ENCODE measurements at places on chromosomes 7 and 10. TPM values are rescaled to one million over a fixed set of nuclear protein-coding genes. Genes with fewer than 3 reads are reported as not detected.
A peak's percentile ranks its signal among the peaks of the same experiment; 100 is the strongest.

GRCh38 chr10:75061709-75062505, 49.5 kb upstream of the SAMD8 start:
- no peak for DNase-seq

DNA sequence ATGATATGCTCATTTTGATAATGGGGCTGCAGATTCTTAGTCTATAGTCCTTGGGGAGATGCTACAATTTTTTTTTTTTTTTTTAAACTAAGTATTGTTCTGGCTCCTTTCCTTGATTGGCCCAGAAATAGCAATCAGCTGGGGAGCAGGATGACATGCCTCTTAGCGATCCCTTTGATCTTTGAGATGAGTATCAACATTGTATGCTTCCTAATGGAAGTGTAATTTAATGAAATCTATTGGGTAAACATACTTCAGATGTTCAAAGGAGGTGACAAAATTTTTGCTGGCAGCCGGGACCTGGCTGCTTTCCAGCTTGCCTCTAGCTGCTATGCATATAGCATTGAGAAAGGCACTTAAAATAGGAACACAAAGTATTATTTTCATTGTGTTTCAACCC, 43.5 kb downstream of the VTI1A start:
- no peak for DNase-seq

GRCh38 chr7:107398161-107398560, 71.7 kb upstream of the GPR22 start:
- no peak for DNase-seq

DNA sequence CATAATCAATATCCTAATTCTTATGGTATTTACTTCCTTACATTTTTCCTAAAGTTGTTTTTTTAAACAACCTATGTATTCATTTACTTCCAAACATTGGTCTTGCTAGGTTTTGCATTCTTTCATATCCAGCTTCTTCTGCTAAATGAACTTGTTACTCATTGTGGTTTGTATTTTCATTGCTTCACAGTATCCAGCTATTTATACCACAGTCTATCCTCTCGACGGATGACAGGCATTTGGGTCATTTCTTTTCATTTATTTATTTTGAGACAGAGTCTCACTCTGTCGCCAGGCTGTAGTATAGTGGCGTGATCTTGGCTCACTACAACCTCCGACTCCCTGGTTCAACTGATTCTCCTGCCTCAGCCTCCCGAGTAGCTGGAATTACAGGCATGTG, 66.8 kb downstream of the CCDC6 start:
- DNase-seq = no peak

DNA sequence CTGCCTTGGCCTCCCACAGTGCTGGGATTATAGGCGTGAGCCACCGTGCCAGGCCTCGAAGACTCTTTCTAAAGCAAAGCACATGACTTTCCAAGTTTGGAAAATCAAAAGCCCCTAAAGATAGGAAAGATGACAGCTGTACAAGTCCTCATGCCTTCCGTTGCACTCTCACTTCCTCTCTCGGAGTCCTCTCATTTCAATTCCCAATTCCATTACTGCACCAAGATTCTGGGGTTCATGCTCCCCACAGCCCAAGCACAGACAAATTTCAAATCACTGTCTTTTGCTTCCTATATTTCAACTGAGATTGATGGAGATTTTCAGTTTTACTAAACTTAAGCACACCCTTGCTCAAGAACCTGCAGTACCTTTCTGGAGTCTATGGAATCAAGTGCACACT, 10.9 kb upstream of the PLAU start:
- DNase-seq = no peak

GRCh38 chr7:149624006-149624405, 126.4 kb upstream of the ZNF746 start:
- no peak for DNase-seq

- DNase-seq = no peak
Observed at GRCh38 chr10:112981553-112981952, 31.5 kb downstream of the TCF7L2 start.

DNA sequence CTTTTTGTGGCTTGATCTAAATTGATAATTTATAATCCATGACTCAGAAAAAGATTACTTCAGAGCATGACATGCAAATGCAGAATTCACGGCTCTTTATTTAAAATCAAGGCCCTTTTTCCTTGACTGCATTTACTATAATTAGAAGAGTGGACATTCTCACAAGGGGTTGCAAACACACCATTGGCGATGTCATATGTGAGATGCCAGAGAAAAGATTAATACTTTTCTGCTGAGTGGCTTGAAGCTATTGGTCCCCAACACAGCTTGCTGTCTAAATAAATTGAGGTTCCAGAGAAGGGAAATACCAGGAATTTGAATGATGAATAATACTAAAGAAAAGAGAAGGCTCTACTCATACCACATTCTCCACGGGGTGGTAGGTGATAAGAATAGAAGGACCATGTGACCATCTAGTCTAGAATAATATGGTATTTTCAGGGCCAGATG, 78.7 kb upstream of the ARID5B start:
- DNase-seq = no peak

SRRT gene
- total RNA-seq = 29.5 TPM

DNA sequence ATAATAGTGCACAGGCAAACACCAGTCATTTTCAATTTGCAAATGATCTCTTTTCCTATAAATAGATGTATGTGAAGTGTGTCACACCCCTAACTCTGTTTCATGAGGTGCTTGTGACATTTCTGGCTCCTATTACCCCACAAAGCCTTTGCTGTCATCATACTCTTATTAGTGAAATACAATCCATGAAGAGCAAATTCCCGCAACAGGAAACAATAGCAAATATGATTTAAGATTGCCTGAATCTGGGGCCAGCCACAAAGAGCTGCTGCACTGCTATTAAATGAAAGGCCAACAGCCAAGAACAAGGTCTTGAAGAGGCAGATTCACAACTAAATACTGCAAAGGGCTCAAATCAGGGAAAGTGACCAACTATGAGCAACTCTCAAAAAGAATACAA, 96.3 kb upstream of the CAV2 start:
- DNase-seq = no peak

- DNase-seq = no peak
Observed at GRCh38 chr10:93261961-93262610, 188.4 kb downstream of the CYP26A1 start.

DNA sequence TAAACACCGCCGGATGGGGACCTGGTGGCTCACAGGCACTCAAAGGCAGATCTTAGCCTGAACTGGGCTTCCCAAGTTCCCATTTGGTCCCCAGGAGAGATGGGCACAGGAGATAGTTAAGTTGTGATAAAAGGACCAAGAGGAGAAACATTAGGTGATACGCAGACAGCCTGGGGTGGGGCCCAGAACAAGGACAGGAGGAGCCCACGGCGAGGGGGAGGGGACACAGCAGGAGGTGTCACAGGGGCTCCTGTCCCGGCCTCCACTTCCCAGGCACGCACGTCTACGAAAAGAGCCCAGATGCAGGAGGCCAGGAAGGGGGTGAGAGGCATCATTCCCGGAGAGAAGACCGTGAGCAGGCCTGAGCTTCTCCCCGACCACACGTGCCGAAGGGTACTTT, 16.3 kb upstream of the DNAAF5 start:
- DNase-seq = no peak

- no peak for DNase-seq
Observed at GRCh38 chr10:119039161-119039560, 9.6 kb downstream of the NANOS1 start.

- no peak for DNase-seq
Observed at GRCh38 chr7:70710011-70710480, 421.9 kb upstream of the GALNT17 start.

DNA sequence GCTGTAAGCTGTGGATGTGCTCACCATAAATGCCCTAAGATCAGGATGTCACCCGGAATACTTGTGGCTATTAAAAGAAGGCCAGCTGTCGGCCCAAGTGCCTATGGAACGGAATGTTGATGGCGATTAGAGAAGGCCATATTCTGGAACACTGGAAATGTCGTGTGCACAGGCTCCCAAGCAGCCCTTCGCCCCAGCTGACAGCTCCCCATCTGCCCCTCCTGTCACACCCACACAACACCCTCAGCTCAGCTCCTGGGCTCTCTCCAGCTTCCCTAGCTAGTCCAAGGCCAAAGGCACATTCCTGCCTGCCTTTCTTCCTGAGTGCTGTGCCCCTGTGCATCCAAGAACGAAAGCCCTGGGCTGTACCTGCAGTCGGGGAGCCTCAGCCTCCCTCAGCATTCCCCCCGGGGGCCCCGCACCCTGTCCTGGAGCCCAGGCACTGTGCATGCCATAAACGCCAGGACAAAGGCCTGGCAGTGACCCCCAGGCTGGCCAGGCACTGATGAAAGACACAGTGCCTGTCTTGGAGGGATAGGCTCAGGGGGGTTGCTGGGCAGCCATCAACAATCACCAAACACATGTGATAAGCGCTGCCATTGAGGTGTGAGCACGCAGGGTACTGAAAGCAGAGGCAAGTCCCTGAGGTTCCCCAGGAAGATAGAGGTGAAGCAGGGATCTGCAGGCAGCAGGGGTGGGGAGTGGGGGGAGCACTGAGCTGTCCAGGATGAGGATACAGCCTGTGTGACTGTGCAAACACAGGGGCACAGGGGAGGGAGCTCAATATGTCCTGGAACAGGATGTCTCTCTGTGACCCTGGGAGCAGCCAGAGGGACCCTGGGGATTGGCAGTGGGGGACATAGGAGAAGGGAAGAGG, 3.7 kb upstream of the LDB3 start:
- no peak for DNase-seq

GRCh38 chr7:125695626-125696025, 766.0 kb upstream of the POT1 start:
- no peak for DNase-seq

- no peak for DNase-seq
Observed at GRCh38 chr7:67547183-67547907, 550.7 kb downstream of the TYW1 start.

BAG3 gene
- total RNA-seq = 0.78 TPM

DNA sequence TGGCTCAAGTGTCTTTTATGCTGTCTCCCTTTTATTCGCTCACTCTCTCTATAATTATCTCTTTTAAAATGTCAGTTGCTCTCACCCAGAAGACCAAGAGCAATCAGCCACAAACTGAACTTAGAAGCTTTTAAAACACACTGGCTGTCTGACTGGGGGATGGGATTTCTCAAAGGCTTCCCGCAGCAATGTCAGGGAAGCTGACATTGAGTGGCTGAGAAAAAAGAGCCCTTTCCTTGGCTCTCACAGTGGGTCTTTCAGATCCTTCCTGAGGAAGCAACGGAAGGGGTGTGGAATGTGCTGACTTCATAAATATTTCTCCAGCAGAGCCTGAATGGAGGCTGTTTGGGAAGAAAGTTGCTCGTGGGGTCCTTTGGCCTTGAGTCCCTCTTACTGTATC, 445.7 kb upstream of the C7orf33 start:
- DNase-seq = no peak

FBXL13 gene
- 5.0 TPM for total RNA-seq

COL17A1 gene
- total RNA-seq = not detected

BTBD16 gene
- total RNA-seq = not detected

GRCh38 chr10:37747081-37747480, 110.3 kb downstream of the ZNF248 start:
- no peak for DNase-seq

- no peak for DNase-seq
Observed at GRCh38 chr10:17410907-17411306, 43.5 kb downstream of the ST8SIA6 start.

GRCh38 chr10:4343873-4344272, 482.1 kb upstream of the AKR1E2 start:
- no peak for DNase-seq

VWDE gene
- 1.4 TPM for total RNA-seq

- peak; percentile 26 for DNase-seq
Observed at GRCh38 chr7:112481833-112482670, 1.3 kb downstream of the LSMEM1 start.

GRCh38 chr10:77560471-77560870, 77.1 kb downstream of the KCNMA1 start:
- DNase-seq = no peak

GPR15LG gene
- total RNA-seq = not detected

DNA sequence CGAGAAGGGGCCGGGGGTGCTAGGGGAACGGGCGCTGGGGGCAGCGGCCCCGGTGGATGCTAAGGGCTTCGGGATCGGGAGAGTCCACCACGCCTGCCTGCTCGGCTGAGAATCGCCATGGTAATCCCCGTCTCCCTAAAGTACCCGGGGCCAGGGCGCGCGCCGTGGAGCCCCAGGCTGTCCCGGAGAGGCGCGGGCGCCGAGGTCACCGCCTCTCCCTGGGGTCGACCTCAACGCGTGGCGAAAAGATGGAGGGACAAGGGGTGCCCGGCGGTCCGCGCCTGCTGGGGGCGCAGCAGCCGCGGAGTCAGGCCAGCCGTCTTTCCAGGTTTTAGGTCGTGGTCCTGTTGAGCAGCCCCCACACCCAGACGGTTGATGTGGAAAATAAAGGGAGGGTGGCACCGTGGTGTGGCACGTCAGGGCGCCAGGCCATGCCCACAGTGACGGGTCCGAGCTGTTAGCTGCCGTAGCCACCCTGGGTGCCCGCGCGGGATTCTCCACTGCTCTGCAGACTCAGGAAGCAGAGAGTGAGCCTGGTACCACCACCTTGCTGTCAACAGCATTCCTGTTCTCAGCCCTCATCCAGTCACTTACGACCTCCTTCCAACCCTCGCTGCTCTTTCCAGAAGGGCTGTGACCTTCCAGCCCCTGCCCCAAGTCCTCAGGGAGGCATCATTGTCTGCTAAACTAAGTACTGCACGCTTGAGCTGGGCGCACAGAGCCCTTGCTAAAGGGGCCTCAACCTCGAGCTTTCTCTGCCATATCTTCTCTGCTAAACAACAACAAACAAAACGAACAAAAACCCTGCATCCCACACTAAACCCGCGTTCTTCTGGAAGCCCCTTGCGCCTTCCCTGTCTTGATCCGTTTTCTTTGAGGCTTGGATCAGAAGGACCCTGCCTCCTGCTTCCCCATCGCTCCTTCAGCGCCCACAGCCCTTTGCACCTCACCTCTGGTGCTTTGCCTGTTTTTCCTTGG, 666 bp downstream of the SMKR1 start:
- no peak for DNase-seq

- DNase-seq = no peak
Observed at GRCh38 chr10:110101464-110102144, 93.8 kb downstream of the ADD3 start.

DNA sequence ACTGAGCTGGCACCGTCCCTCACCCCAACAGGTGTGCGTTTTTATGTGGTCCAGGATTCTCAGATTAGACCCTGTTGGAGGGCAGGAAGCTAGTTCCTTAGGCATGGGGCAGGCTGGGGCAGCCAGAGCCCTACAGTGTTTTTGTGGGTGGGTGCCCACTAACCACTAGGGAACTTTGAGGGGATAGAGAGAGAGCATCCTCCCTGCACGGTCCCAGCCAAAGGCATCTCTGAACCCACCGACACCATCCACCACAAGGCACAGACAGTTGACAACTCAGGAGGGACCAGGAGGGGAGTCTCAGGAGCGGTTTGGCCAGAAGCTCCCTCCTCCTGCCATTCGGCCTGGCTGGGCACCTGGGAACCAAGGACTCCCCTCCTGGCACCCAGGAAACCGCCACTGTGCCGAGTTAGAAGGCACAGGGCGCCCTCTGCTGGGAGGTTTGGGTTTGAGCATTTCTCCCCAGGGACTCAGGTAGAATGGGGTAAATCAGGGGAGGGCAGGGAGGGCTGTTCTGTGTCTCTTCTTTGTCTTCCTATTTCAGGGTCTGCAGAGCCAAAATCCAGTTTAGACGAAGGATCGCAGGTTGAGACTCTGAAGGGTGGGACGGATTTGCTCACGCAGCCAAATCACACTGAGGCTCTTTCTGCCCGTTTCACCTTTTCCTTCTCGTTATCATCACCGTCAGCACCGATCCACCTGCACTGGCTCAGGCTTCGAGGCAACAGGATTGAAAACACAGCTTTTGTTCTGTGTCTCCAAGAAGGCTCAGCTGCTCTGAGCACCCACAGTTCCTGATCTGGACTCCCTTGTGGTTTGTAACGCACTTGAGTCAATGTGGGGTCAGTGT, 84.8 kb upstream of the COL13A1 start:
- DNase-seq = no peak
